ENCODE measurements at places on chromosomes 2 and 18. TPM values are rescaled to one million over a fixed set of nuclear protein-coding genes. Genes with fewer than 3 reads are reported as not detected.

GRCh38 chr2:114161371-114161770 lies 271.5 kb downstream of the ACTR3 start:
- H3K27ac ChIP-seq: no peak overlapping the region
- peaks cover 6% of the 10 kb centered on the region for H3K27me3 ChIP-seq
- H3K4me3 ChIP-seq: no peak overlapping the region
- H3K4me1 ChIP-seq: peaks cover 2% of the 10 kb centered on the region
- no peaks in the 10 kb centered on the region for H3K36me3 ChIP-seq
- no peak for DNase-seq

EN1 gene
- total RNA-seq: 18.3 TPM

DNA sequence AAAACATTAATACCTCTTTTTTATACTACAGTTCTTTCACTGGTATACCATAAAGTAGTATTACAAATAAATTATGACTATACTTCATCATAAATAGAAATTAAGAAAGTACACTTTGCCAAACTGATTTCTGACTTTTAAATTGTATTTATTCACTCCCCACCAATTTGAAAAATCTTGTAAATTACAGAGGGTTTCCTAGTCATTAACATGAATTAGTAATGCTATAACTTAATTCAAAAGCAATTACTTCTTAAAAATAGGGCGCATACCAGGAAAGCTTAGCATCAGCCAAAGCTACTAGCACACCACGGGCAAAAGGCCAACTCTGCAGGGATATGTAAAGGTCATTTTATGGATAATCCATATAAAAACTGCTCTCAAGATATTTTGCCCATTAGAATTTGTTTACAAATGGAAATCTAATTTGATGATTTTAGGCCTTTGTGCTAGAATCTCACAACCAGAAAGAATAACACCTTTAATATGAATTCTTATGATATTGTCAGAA lies 142.3 kb downstream of the PIGN start:
- DNase-seq: no peak
- no peaks in the 10 kb centered on the region for H3K27me3 ChIP-seq
- H3K27ac ChIP-seq: no peak overlapping the region

DNA sequence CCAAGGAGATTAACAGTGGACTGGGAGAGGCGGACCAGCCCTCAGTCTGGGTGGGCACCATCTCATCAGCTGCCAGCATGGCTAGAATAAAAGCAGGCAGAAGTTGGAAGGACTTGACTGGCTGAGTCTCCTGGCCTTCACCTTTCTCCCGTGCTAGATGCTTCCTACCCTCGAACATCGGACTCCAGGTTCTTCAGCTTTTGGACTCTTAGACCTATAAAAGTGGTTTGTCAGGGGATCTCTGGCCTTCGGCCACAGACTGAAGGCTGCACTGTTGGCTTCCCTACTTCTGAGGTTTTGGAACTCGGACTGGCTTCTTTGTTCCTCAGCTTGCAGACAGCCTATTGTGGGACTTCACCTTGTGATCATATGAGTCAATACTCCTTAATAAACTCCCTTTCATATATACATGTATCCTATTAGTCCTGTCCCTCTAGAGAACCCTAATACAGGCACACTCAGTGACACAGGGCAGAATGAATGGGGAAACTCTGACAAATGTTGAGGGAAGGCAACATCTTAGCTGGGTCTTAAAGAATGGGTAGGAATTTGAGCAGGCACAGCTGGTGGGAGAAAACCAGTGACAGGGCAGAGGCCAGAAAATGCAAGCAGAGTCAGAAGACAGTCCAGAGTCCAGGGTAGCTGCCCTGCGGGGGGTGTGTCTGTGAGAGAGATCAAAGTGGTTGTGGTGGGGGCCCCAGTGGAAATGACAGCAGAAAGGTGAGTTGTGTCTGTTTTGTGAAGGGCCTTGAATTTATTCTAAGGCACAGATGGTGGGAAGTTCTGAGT lies 108.1 kb upstream of the CD302 start:
- no peaks in the 10 kb centered on the region for H3K36me3 ChIP-seq
- H3K4me1 ChIP-seq: peaks cover 7% of the 10 kb centered on the region
- no peak overlapping the region for H3K4me3 ChIP-seq
- no peak for DNase-seq

GCG gene
- total RNA-seq: 0.36 TPM

GRCh38 chr18:41075212-41075611 lies 879.8 kb upstream of the PIK3C3 start:
- H3K36me3 ChIP-seq: no peaks in the 10 kb centered on the region
- DNase-seq: no peak
- H3K27me3 ChIP-seq: no peaks in the 10 kb centered on the region
- peaks cover 48% of the 10 kb centered on the region for H3K4me1 ChIP-seq
- H3K27ac ChIP-seq: peak overlapping the region; percentile 52

DNA sequence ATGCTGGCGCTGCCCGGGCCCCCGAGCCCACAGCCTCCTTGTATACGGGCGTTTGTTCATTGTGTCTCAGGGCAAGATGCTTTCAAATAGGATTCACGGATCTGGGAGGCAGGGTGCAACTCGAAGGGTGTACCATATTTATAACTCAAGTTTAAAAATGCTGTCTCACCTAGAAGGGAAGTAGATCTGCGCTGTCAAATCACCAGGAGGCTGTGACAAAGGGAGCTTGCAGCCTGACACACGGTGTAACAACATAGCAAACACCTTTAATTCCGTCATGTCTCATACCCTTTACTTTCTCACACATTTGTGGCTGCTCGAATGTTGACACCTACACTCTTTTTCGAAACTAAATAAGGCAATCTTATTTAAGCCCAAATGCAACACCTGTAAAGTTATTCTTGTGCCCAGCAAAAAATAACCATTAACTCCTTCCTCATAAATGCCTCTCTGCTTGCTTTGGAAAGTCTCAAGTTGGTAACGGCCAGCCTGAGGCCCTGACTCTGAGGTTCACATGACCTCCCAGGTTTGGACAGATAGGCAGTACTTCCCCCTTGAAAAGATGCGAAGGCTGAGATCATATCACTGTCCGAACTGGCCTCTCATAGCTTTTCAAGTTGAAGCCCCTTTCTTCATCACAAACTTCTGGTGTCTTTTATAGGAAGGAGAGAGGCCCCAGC lies 11.6 kb downstream of the ZEB2 start:
- H3K4me3 ChIP-seq: no peak overlapping the region
- peaks cover 97% of the 10 kb centered on the region for H3K4me1 ChIP-seq

DNA sequence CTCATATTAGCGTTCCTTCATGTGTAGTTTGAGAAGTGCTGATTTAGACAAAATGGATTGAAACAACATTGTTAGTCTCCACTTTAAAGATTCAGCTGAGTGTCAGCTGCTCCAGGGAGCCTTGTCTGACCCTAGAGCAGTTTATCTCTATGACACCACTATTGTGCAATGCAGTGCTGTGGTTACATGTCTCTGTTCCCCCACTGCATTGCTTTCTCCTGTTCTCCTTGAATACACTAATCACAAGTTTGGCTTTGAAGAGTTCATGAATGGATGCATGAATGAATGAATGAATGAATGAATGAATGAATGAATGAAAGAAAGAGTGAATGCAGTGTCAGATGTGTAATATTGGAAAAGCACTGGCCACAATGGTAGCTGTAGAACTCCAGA lies 38.3 kb downstream of the GCG start:
- H3K27ac ChIP-seq: no peak overlapping the region
- H3K4me1 ChIP-seq: no peaks in the 10 kb centered on the region
- DNase-seq: no peak
- H3K36me3 ChIP-seq: no peaks in the 10 kb centered on the region

MC4R gene
- total RNA-seq: not detected

DNA sequence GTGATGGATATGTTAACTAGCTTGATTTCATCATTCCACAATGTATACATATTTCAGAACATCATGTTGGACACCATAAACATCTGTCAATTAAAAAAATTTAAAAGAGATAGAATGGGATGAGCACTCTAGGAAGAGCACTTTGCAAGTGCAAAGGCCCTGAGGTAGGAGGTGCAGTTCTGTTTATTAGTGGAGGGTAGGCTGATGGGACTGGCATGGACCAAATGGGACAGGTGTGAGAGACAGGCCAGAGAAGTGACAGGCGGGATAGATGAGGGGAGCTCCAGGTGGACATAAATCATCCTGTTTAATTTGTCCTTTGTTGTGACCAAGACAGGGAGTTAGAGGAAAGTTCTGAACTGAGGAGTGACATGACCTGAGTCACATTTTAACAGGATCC lies 477.9 kb downstream of the TSN start:
- no peak overlapping the region for H3K27ac ChIP-seq
- peaks cover 52% of the 10 kb centered on the region for H3K27me3 ChIP-seq
- no peaks in the 10 kb centered on the region for H3K36me3 ChIP-seq
- no peaks in the 10 kb centered on the region for H3K4me1 ChIP-seq
- H3K4me3 ChIP-seq: no peak overlapping the region

GRCh38 chr18:9631814-9632496 lies 17.6 kb upstream of the PPP4R1 start:
- no peaks in the 10 kb centered on the region for H3K36me3 ChIP-seq
- no peaks in the 10 kb centered on the region for H3K27me3 ChIP-seq
- DNase-seq: no peak
- peaks cover 4% of the 10 kb centered on the region for H3K4me1 ChIP-seq
- H3K4me3 ChIP-seq: no peak overlapping the region

DNA sequence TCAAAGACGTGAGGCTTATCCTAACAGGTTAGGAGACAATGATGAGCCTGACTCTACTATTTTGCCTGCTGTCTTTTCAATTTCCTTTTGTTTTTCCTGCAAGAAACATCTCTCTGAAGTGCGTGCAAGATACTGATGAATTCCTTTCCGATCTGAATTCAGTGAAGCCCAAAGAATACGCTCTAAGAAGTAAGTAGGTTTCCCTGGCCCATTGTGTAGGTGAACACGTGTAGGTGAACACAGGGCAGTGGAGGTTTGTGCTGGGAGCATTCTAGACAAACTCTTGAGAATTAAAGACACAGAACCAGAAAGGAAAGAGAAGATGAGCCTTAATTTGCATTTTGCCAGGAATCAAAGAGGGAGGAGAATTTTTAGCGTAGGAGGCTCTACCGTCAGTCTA lies 132.0 kb downstream of the ZNF532 start:
- no peaks in the 10 kb centered on the region for H3K36me3 ChIP-seq
- no peak overlapping the region for H3K27ac ChIP-seq
- peaks cover 18% of the 10 kb centered on the region for H3K4me1 ChIP-seq
- H3K4me3 ChIP-seq: no peak overlapping the region
- H3K27me3 ChIP-seq: no peaks in the 10 kb centered on the region

- no peak overlapping the region for H3K4me3 ChIP-seq
- no peaks in the 10 kb centered on the region for H3K27me3 ChIP-seq
- no peak for DNase-seq
- peaks cover 29% of the 10 kb centered on the region for H3K4me1 ChIP-seq
- peak overlapping the region; percentile 77 for H3K27ac ChIP-seq
- no peaks in the 10 kb centered on the region for H3K36me3 ChIP-seq
These were observed 166.5 kb upstream of the COPS8 start for GRCh38 chr2:236919209-236919608.

TNFAIP6 gene
- 1.2 TPM for total RNA-seq

DNA sequence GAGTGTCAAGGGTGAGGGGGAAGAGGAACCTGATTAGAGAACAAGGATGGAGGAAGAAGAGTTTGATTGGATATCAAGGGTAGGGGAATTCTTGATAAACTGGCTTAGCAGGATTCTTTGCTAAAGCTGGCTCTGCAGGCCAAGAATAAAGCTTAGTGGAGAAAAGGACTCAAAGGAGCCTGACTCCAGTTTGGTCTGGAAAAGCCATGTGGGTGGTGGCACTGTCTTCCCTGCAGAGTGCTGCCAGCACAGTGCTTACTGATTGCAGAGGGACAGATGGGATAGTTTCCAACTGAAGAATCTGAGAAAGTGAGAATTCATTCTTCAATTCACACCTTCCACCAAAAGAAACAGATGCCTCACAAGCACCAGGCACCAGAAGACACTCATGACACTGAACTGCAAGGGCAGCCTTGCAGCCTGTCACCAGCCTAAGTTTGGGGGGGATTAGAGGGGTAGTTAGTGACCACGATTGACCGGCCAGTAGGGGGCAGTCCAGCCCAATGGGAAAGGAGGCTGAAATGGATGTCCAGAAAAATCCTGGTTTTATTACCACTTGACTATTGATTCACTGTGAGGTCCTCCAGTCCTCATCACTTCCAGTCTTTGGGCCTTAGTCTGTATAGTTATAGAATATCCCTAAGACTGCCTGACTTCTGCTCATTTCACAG lies 334.5 kb downstream of the SMAD2 start:
- H3K36me3 ChIP-seq: peaks cover 1% of the 10 kb centered on the region
- no peak overlapping the region for H3K4me3 ChIP-seq
- H3K4me1 ChIP-seq: peaks cover 3% of the 10 kb centered on the region
- H3K27ac ChIP-seq: no peak overlapping the region
- H3K27me3 ChIP-seq: peaks cover 35% of the 10 kb centered on the region
- no peak for DNase-seq

- DNase-seq: no peak
- H3K27ac ChIP-seq: no peak overlapping the region
- no peak overlapping the region for H3K4me3 ChIP-seq
- H3K27me3 ChIP-seq: no peaks in the 10 kb centered on the region
These were observed 541.9 kb downstream of the TMX3 start for GRCh38 chr18:68172842-68173549.

GRCh38 chr2:203682688-203683130 lies 23.7 kb upstream of the CD28 start:
- no peak overlapping the region for H3K4me3 ChIP-seq
- no peaks in the 10 kb centered on the region for H3K36me3 ChIP-seq
- no peak for DNase-seq
- H3K27ac ChIP-seq: no peak overlapping the region

EFEMP1 gene
- total RNA-seq: 42.8 TPM

SPDYA gene
- total RNA-seq: 1.7 TPM

REG3A gene
- total RNA-seq: not detected

DNA sequence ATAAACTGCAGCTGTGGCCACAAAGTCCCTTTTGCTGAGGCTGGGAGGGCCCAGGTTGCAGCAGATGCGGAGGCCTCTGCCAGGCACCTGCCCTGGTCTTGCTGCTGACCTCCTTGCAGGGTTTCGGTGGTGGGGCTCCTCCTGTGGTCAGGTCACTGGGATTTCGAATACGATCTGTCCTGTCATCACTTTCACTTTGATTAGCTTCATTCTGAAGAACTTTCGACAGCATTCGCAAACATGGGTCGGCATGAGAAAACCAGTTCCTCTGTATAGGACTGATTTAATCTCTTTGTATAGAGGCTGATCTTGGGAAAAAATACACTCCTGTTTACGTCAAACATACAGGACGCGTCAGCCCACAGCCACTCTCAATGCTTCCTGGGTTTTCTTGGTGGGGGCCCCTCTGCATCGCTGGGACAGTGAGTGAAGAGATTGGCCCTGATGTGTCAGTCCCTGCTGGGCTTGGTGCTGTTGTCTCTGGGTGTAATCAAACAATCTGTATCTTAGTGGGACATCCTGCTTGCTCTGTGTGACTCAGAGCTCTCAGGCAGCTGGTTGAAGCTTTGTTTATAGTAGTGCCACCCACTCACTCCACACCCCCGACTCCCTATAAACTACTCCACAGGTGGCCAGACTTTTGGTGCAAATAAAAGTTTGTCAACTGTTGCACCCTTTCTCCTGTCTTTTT lies 209.4 kb upstream of the CXCR4 start:
- H3K4me1 ChIP-seq: no peaks in the 10 kb centered on the region
- peaks cover 9% of the 10 kb centered on the region for H3K27me3 ChIP-seq
- H3K36me3 ChIP-seq: no peaks in the 10 kb centered on the region
- no peak overlapping the region for H3K27ac ChIP-seq

Measured in mesothelial cell of epicardium (in vitro differentiated cells).